ENCODE measurements at places on chromosomes 1 and 21.
A peak's percentile ranks its signal among the peaks of the same experiment; 100 is the strongest.

DNA sequence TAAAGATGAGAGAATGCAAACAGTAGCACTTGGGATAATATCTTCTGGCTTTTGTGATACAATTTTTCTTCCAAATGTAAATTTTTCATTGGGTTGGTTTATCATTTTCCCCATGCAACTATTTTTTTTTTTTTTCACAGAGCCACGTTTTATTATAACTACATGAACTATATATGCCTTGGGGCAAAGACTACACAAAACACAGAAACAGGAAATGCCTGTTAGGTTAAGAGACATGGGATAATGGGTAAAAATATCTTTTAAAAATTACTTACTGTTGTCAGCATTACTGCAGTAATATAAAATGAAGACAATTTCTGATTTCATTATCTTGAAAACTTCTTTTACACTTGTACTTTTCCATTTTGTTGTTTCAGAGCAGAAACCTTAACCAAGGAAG lies 74.6 kb downstream of the DISP1 start:
- H3K4me1 ChIP-seq = no peaks in the 10 kb centered on the region
- H3K27me3 ChIP-seq = no peaks in the 10 kb centered on the region
- H3K4me3 ChIP-seq = no peak overlapping the region
- H3K36me3 ChIP-seq = no peaks in the 10 kb centered on the region

GRCh38 chr1:31013187-31013864 lies 52.2 kb downstream of the PUM1 start:
- no peak for DNase-seq
- no peak overlapping the region for H3K27ac ChIP-seq
- no peaks in the 10 kb centered on the region for H3K4me1 ChIP-seq
- H3K36me3 ChIP-seq = no peaks in the 10 kb centered on the region

DNA sequence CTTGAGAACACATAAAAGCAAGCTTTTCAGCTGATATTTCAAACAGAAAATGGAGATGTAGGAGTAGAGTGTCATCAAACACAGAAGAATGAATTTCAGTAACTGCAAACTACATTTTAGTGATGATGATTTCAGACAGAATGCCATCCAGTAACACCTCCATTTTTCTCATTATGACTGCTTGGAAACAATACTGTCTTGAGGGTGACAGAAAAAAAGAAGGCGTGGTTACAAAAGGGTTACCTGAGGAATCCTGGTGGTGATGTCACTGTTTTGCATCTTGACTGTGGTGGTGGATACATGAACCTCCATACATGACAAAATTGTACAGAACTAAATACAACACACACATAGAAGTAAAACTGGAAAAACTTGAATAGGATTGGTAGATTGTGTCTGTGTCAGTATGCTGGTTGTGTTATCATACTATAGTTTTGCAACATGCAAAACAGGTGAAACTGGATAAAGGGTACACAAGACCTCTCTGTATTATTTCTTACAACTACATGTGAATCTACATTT lies 375.9 kb downstream of the PTBP2 start:
- no peak for DNase-seq
- H3K27me3 ChIP-seq = no peaks in the 10 kb centered on the region
- H3K4me3 ChIP-seq = no peak overlapping the region
- H3K27ac ChIP-seq = no peak overlapping the region
- H3K4me1 ChIP-seq = no peaks in the 10 kb centered on the region

DNA sequence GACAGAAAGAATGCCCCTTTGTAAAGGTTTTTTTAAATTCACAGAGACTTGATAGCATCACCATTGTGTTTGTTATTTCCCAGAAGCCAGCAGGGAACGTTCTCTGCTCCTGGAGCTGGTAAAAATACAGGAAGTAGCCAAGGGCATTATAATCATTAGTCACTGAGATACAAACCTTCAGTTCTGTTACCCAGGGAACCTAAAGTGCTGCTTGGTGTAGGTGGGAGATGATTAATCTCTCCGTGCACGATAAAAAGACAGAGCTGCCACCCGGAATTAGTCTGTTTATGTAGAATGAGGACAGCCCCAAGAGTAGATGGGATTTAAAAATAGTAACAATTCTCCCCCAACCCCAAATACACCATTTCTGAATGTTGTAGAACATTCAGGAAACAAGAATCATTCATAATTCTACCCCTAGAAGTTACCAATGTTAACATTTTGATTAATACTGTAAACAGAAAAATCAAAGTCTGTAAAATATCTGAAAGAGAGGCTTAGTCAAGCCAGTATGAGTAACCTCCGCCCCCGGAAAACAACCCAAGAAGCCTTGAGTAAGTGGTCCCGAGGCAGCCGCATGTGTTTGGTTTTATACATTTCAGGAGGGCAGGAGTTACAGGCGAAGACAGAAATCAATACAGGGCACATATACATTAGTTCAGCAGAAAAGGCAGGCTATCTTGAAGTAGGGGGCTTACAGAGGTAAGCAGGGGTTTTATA lies 45.3 kb upstream of the CTBS start:
- DNase-seq = no peak
- no peaks in the 10 kb centered on the region for H3K36me3 ChIP-seq
- H3K4me1 ChIP-seq = no peaks in the 10 kb centered on the region
- no peak overlapping the region for H3K27ac ChIP-seq
- H3K4me3 ChIP-seq = peak overlapping the region; percentile 6
- H3K27me3 ChIP-seq = no peaks in the 10 kb centered on the region

GRCh38 chr1:201476670-201477344 lies 7.8 kb upstream of the PHLDA3 start:
- H3K36me3 ChIP-seq = no peaks in the 10 kb centered on the region
- DNase-seq = no peak
- H3K27ac ChIP-seq = no peak overlapping the region

GRCh38 chr1:59879574-59879973 lies 47.0 kb downstream of the CYP2J2 start:
- no peaks in the 10 kb centered on the region for H3K4me1 ChIP-seq
- H3K27ac ChIP-seq = no peak overlapping the region
- H3K36me3 ChIP-seq = no peaks in the 10 kb centered on the region
- peak; percentile 65 for DNase-seq
- H3K27me3 ChIP-seq = no peaks in the 10 kb centered on the region

DNA sequence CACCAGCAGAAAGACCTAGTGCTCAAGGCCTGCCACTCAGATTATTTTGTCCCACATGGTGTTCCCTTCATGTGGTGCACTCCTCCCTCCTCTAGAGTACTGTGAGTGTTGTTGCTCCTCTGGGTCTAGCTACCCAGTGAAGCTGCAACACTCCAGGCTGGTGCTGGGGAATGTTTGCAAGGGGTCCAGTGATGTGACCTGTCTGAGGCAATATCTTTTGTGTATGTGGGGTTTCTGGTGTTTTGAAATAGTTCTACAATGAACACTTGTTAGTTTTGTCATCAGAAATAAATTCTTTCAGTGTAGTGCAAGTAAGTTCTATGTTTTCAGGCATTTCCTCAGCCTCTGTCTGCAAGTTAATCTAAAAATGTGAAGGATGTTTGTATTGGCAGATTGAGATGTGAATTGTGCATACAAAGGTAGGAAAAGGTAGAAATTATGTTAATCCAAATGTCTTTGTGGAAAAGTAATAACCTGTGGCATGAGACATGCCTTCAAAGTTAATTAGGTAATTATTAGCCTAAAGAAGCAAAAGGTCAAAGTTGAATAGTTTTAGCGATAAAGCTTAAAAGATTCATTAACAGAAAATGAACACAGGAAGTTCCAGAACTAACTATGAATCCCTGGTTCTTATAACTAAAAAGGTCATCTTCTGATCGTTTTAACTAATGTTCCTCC lies 616.8 kb downstream of the LTN1 start:
- H3K4me1 ChIP-seq = no peaks in the 10 kb centered on the region
- no peaks in the 10 kb centered on the region for H3K27me3 ChIP-seq

- H3K36me3 ChIP-seq = no peaks in the 10 kb centered on the region
- no peak for DNase-seq
Observed at GRCh38 chr1:163038928-163039706, 30.0 kb upstream of the RGS4 start.
